ENCODE measurements at places on chromosomes 4 and X.

DNA sequence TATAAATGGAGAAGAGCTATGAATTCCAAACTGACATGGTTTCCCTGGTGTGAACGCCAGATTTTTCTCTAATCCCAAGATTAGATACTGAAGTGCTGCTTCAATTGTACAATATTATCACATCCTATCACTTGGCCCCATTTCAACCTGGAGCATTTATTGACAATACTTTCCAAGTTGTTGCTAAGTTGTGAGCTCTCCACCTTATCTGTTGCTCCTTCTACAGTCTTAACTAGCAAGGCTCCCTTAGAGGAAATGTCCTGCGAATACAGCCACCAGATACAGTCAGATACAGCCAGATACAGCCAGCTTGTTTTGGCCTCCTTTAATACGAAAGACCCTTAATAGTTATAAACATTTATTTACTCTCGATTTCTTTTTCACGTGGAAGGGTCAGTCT, 466.3 kb upstream of the FAM241A start:
- no peak for DNase-seq

GRCh38 chr4:70583952-70584834, 7.9 kb upstream of the AMBN start:
- DNase-seq: peak; percentile 88

DNA sequence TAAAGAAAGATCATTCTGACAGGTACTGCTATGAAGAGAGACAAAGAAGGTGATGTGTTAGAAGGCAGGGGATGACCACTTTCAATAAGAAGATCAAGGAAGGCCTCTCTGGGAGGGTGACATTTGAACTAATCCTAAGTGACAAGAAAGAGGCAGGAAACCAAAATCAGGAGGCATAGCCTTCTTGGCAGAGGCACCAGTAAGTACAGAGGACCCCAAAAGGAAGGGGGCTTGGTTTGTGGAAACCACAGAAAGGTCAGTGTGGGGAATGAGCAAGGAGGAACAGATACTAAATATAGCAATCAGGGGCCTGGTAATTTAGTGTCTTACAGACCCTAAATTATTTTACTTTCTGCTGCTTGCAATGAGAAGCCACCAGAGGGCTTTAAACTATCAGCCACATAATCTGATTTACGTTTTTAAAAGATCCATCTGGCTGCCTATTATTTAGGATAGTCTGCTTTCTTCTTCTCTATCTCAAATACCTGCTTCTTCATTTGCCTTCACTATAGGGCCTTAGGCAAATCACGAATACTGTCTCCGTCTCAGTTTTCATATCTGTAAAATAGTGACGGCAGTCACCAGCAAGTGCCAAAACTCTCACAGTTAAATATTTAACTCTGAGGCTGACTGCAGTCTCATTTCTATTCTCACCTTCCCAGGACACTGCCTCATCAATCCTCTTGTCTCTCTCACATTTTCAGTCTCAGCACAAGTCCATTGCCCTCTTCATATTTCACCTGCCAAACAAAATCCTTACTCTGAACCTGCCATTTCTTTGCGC, 16.7 kb downstream of the NR3C2 start:
- no peak for DNase-seq

GRCh38 chr4:101198682-101199339, 148.5 kb downstream of the PPP3CA start:
- DNase-seq: no peak

DNA sequence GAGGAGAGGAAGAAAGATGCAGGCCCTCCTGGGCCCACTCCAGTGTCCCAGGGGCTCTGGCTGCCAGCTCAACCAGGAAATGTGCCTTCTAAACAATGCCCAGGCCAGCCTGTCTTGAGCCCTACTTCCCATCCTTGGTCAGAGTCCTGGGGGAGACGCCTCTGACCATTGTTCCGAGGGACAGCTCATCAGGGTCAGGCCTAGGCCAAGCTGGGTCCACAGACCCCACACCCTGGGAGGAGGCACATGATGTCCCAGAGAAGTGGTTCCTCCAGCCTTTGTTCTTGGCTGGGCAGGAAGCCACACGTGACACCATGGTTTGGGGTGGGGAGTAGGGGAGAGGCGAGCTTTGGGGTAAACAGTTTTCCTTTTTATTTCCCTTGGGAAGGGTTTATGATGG, 102.5 kb downstream of the EFNB1 start:
- no peak for DNase-seq

GRCh38 chr4:74084984-74085383, 14.0 kb downstream of the CXCL2 start:
- no peak for DNase-seq

DNA sequence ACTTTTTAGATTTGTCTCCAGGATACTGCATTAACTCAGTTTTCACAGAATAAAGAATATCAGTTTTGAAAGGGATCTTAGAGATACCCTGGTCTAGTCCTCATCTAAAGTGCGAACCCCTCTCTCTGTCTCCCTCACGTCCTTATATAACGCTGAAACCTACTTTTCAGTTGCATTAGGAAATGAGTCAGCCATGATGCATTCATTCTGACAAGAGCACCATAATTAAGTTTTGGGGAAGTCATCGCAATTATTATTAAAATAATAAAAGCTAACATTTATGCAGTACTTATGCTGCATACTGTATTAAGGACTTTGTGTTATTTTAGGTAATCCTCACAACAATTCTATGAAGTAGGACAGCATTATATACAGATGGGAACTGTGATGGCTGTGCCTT, 116.1 kb downstream of the REELD1 start:
- no peak for DNase-seq

GRCh38 chr4:6885953-6886557, 23.6 kb upstream of the TBC1D14 start:
- DNase-seq: peak; percentile 11

DNA sequence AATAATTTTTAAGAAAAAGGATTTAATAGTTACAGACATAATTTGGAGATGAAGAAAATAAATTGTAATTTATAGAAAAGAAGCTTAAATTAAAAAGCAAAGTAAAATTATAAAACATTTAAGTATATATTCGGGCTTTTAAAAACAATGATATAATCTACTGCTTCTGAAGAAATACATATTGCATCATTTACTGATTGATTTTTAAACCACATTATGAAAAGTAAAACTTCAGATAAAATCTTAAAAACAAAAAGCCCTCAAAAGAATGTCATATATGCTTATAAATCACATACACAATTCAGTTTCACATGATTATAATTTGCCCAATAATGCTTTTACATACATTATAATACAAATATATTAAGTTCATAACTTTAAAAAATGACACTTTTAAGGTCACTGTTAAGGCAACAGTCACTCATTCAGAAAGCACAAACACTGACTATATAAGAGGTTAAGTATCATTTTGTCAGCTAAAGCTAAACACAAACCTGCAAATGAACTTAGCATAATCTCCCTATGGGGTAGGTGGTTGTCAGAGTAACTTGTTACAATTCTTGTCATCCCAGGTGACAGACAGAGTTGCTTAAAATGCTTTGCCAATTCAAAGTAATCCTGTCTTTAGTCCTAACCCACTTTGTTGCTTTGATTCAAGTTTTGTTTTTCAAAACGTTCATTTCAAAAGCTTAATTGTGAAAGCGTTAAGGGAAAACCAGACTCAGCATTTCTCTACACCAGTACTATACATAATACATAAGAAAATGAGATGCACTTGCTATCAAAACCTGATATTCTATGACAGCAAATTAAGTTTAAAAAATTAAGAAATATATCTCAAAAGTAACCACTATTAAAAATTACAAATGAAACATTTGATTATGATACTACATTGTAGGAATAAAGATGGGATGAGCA, 90.6 kb upstream of the MAB21L2 start:
- no peak for DNase-seq

DNA sequence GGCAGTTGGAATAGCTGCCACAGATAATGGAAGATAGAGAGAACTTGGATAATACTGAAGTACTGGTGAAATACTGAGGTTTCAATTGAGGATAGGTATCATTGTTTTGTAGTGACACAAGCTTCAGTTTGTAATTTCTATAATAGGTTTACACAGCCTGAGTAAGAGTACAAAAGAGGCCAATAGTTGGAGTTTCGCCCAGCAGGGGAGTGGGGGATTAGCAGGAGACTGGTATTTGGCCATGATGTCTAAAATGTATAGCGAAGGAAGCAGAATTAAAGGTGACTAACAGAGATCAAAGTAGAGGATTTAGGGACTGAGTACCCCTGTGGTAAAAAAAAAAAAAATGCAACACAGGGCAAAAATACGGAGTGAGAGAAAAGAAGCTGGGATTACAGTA, 129.5 kb downstream of the KCTD8 start:
- DNase-seq: no peak

DNA sequence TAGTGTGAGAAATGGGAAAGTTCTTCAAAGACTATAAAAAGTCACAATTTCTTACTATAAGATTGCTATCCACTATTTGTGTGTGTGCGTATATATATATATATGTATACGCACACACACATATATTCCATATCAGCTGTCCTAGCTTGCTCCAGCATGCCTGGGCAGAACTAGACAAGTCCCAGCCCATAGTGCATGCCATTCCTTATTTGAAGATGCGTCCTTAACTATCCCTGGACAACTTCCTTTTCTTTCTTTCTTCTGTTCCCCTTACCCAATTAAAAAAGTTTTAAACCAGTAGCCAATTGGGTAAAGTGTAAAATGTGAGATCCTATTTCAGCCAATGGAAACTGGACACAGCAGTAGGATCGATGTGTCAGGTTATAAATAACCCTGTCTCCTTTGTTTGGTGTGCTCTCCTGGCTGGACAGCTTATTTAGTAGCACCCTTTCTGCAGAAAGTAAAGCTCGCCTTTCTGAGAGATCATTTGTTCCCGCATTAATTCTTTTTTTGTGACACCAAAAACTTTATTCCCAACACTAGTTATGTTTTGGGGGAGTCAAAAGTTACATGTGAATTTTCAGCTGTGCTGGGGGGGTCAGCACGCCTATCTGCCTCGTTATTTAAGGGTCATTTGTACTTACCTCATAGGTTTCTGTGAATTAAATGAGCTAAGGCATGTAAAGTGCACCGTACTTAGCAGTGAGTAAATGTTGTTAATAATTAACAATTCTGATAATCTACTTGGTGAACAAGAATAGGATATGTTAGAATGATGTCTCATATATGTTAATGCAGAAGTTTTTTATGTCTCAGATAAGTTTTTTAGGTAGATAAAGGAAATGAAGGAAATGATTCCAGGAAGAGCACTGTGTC, 40.9 kb downstream of the KDM6A start:
- DNase-seq: no peak

DNA sequence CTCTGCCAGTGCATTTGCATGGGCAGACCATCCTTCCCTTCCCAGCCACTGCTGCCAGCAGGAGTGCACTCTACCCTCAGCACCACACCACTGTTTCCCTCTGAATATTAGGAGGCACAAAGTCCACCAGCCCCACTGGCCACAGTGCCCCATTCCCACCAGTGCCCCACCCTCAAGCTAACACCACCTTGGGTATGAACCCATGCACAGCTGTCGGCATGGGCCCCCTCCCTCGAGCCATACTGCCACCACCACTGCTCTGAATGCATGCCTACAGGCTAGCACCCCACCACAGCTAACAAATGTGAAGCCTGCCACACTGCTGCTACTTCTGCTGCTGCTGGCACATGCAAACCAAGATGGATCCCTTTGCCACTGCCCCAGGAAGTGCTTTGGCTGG, 810.4 kb downstream of the TRAM1L1 start:
- DNase-seq: no peak

DNA sequence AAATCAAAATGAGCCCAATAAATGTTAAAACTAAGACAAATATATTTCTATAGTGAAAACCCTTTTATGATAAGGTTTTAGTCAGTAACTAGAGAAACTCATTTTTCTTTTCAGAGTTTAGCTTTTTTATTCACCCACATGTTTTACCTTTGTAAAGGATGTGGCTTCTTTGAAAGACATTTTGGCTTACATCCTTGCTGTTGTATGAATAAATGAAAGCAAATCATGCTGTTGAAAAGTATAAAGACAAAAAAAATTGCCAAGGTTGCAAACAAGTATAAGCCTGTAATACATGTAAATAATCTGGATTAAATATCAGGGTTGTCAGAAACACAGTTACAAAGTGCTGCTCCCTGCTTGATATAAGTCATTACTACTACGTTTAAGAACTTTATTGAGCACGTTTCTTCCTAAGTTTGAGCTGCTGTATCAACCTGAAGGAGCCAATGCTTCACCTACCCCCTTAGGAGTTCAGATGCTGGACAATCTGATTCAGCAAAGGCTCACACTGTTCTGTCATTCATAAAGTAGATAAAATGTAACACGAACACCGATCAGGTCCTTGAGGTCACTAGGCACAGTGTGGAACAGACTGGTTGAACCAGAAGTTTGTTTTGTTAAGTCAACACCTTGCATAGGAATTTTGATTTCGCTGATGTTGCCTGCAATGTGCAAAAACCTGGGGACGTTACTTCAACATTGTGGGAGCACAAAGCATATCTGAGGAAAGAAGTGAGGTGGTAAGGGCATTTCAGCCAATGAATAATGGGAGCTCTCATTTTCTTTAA, 321.2 kb upstream of the BMP3 start:
- no peak for DNase-seq

- DNase-seq: no peak
Observed at GRCh38 chr4:40737879-40738278, 11.9 kb upstream of the NSUN7 start.

GRCh38 chr4:184156163-184156920, 61.3 kb downstream of the ENPP6 start:
- DNase-seq: no peak

GRCh38 chr4:109662771-109663170, 40.5 kb downstream of the CASP6 start:
- DNase-seq: no peak

DNA sequence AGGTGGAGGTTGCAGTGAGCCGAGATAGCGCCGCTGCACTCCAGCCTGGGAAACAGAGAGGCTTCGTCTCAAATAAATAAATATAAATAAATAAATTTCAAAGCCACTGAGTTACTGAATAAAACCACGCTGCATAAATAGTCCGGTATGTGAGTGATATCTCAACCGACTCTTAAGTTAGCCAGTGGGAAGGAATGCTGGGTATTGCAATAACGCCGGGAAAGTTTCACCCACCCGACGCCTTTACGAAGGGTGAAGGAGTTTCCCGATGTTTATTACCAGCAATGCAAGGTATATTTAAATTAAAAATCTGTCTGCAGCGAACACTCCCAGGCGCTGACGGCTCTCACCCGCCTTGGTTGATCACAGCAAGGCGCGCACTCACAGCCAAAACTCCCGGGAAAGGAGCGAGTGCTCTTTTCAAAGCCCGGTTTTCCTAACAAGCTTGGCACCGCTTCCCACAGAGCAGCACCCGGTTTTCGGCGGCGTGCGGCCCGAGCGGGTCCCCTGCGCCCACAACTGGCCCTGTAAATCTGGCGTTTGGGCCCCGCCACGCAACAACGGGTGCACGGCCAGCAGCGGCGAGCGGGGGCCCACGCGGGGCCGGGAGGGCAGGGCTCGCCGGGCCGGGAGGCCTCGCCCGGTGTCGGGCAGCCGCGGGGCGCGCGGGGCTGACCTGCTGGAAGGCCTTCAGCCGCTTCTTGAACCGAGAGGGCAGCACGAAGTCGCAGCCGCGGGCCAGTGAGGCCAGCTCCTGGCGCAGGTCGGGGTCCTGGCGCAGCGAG, 13.7 kb downstream of the PPP2R3B start:
- no peak for DNase-seq

DNA sequence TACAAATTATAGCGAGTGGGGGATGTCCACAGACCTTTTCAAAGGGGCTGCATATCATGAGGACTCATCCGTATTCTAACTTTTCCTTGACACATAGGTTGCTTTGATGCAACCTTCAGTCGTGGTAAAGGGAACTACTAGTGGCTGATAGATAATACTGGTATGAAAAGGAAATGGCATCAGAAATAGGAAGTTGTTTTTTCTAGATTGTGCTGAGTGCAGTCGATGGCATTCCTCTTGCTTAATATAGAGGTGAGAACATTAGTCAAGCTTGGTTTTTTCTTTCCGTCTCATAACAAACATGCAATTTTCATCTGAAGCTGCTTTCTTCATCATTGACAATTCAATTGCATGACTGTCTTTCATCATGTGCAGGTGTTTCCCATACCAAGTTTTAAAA, 16.6 kb downstream of the ENPEP start:
- DNase-seq: no peak

Data from SHP77 (cell line).